Naive thymus-derived CD4-positive, alpha-beta T cell (primary cell): ENCODE measurements at places on chromosomes 3 and 15. TPM values are rescaled to one million over a fixed set of nuclear protein-coding genes. Genes with fewer than 3 reads are reported as not detected.

The PRR20G gene
- total RNA-seq, result not detected

The NMB gene
- 3.0 TPM for total RNA-seq

The NUP210 gene
- 156 and 164 TPM in 2 replicates for total RNA-seq

The C3orf20 gene
- total RNA-seq, result 0.49 TPM

The TIMP4 gene
- not detected for total RNA-seq

The ZNF80 gene
- 0.65 TPM for total RNA-seq

The FEZF2 gene
- total RNA-seq, result not detected

The IL17RC gene
- 1.00 TPM for total RNA-seq

DNA sequence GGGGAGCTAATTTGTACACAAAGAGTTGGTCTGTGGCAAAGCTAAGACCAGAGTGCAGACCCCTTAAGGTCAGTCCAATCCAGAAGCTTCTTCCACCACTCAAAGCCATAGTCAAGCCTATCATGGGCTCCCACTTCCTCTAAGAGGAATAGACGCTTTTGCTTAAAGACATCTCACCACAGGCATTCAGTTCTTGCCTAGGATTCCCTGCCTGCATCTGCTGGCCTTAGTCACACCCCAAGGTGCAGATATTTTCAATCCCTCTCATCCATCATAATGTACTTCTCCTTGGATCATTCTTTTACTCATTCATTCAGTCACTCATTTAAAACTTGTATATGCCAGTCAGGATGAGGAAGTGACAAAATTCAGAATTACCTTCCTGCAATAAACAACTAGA lies 179.6 kb upstream of the STT3B start:
- no peak for DNase-seq
- H3K4me1 ChIP-seq, result no peaks in the 10 kb centered on the region
- no peaks in the 10 kb centered on the region for H3K27me3 ChIP-seq
- no peaks in the 10 kb centered on the region for H3K36me3 ChIP-seq
- H3K4me3 ChIP-seq, result no peak overlapping the region

GRCh38 chr3:178546079-178546478 lies 9.8 kb downstream of the KCNMB2 start:
- DNase-seq, result no peak
- H3K27ac ChIP-seq, result no peak overlapping the region
- no peaks in the 10 kb centered on the region for H3K27me3 ChIP-seq

DNA sequence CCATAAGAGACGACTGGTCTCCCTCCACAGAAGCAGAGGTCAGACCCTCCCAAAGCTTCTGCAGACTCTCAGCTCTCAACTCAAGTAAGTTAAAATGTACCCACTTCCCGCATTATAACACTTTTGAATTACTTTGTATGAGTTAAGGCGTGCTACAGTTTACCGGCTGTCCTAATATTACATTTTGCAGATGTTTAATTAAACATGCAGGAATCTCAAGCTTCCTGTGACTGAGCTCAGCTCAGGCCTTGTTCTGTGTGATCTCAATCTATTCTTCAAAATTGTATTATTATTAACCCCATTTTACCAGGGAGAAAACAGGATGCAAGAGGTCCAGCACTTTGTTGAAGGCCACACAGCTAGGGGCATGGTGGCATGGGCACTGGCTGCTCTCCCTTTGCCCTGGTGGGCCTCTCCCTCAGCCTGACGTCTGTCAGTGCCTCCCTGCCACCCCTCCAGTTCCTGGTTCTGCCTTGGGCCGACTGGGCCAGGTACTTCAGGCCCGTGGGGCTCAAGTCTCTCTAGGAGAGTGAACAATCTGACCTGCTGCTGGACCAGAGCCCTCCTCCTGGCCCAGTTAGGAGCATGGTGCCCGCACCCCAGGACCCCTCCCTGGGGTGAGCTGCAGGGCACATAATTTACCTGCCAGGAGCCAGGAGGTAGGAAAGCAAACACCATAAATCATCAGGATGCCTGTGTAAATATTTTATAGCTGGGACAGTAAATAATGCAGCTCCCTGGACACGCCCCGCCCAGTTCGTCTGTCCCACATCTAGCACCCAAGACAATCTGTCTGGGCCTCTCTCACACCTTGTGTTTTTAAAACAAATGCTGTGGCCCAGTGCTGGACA lies 14.9 kb upstream of the RFT1 start:
- H3K27ac ChIP-seq, result no peak overlapping the region

GRCh38 chr3:190059242-190059590 lies 61.5 kb downstream of the P3H2 start:
- H3K4me3 ChIP-seq, result no peak overlapping the region
- H3K4me1 ChIP-seq, result no peaks in the 10 kb centered on the region
- H3K27me3 ChIP-seq, result no peaks in the 10 kb centered on the region
- no peaks in the 10 kb centered on the region for H3K36me3 ChIP-seq

GRCh38 chr3:4261406-4261805 lies 41.8 kb upstream of the SETMAR start:
- H3K4me3 ChIP-seq, result no peak overlapping the region
- no peaks in the 10 kb centered on the region for H3K27me3 ChIP-seq
- H3K27ac ChIP-seq, result no peak overlapping the region

- no peak overlapping the region for H3K4me3 ChIP-seq
- no peaks in the 10 kb centered on the region for H3K27me3 ChIP-seq
- no peak for DNase-seq
- H3K27ac ChIP-seq, result no peak overlapping the region
- no peaks in the 10 kb centered on the region for H3K36me3 ChIP-seq
- no peaks in the 10 kb centered on the region for H3K4me1 ChIP-seq
Measured at GRCh38 chr15:100174904-100175275, 166.9 kb downstream of the ADAMTS17 start.

GRCh38 chr15:41102854-41103253 lies 13.2 kb downstream of the INO80 start:
- H3K27ac ChIP-seq, result no peak overlapping the region
- no peaks in the 10 kb centered on the region for H3K27me3 ChIP-seq
- no peak for DNase-seq

GRCh38 chr3:94694894-94695293 lies 632.0 kb downstream of the NSUN3 start:
- no peaks in the 10 kb centered on the region for H3K4me1 ChIP-seq
- no peak overlapping the region for H3K27ac ChIP-seq
- no peaks in the 10 kb centered on the region for H3K36me3 ChIP-seq
- no peak overlapping the region for H3K4me3 ChIP-seq
- no peaks in the 10 kb centered on the region for H3K27me3 ChIP-seq

GRCh38 chr3:24137958-24138875 lies 193.1 kb downstream of the NR1D2 start:
- H3K27me3 ChIP-seq, result no peaks in the 10 kb centered on the region
- H3K36me3 ChIP-seq, result no peaks in the 10 kb centered on the region
- DNase-seq, result no peak
- H3K4me1 ChIP-seq, result no peaks in the 10 kb centered on the region

- peak overlapping the region; percentile 53 for H3K27ac ChIP-seq
- peak; percentile 73 for DNase-seq
- H3K4me3 ChIP-seq, result no peak overlapping the region
- H3K4me1 ChIP-seq, result peaks cover 15% of the 10 kb centered on the region
- no peaks in the 10 kb centered on the region for H3K27me3 ChIP-seq
- no peaks in the 10 kb centered on the region for H3K36me3 ChIP-seq
Measured at GRCh38 chr3:32296251-32297204, 58.0 kb downstream of the CMTM8 start.

GRCh38 chr15:57019496-57020160 lies 101.2 kb downstream of the TCF12 start:
- H3K4me1 ChIP-seq, result no peaks in the 10 kb centered on the region
- DNase-seq, result no peak
- H3K27me3 ChIP-seq, result no peaks in the 10 kb centered on the region
- H3K4me3 ChIP-seq, result no peak overlapping the region
- H3K27ac ChIP-seq, result no peak overlapping the region
- no peaks in the 10 kb centered on the region for H3K36me3 ChIP-seq

- no peak for DNase-seq
- H3K36me3 ChIP-seq, result no peaks in the 10 kb centered on the region
- no peaks in the 10 kb centered on the region for H3K27me3 ChIP-seq
- no peak overlapping the region for H3K27ac ChIP-seq
- no peaks in the 10 kb centered on the region for H3K4me1 ChIP-seq
- H3K4me3 ChIP-seq, result no peak overlapping the region
Measured at GRCh38 chr15:44796508-44796907, 60.2 kb downstream of the TRIM69 start.

DNA sequence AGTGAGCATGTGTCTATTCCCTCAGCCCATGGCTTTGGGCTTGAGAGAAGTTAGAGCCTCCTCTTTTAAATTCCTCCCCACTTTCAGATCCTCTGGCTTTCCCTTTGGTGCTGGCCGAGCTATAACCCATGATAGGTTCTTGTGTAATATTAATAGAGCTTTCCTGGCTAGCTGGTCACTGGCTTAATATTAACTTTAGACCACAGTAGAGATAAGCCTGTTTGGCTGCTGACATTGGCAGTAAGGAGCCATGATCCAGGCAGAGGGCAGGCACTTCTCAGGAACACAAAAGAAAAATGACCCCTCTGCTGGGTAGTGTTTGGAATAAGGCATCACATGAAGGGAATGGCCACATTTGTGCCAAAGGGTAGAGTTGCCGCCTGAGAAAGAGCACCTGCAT lies 65.4 kb upstream of the UMPS start:
- H3K27me3 ChIP-seq, result no peaks in the 10 kb centered on the region
- no peak overlapping the region for H3K4me3 ChIP-seq
- no peaks in the 10 kb centered on the region for H3K4me1 ChIP-seq
- no peaks in the 10 kb centered on the region for H3K36me3 ChIP-seq
- no peak for DNase-seq

DNA sequence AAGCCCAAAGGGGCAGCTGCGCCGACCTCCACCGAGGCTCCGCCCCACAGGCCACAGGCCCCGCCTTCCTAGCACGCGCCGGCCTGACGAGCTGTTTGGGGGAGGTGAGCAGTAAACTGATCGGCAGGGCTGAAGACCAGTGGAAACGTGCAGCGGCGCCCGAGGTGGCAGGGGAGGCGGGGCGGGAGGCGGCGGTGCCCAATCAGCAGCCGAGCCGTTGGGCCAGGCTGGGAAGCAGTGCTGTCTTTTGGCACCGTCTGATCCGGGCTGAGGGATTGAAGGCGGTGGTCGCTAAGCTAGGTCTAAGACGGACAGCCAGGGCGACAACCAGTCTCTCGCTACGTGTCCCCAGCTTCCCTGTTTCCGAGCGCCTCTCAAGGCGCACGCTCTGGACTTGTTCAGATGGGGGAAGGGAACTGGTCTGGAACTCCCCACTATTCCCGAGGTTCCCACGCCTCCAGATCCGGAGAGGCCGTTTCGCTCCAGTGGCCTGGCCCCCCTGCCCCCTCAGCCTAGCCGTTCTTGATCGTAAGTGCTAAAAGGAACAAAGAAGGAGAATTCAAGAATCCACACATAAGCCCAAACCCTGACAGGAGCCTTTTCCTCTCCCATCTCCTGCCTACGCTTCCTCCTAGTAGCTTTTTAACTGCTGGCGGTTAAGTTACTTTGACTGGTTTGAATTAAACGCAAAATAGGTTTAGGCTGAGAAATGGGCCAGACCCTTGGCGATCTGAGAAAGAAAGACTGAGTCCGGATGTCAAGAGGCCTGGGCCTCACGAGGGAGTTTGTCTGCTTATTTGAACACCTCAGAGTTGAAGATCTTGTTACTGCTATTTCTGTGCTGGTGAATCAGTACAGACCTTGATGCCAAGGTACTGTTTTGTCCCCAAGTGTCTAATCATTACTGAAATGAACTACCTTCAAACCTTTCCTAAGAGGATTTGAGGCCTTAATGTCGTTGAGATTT lies at the start of gene FMN1:
FMN1 (minus strand) TSS at position 11 of the 967 bp plus-strand sequence. CDS start 39,800 bp downstream, outside the sequence.
- H3K27ac ChIP-seq, result peak within 1 kb of the TSS; percentile 59
- H3K4me3 ChIP-seq, result peak within 1 kb of the TSS; percentile 83
- H3K27me3 ChIP-seq, result no peaks in the 10 kb centered on the region
- H3K4me1 ChIP-seq, result no peaks in the 10 kb centered on the region
- peak; percentile 92 for DNase-seq
- no peaks in the 10 kb centered on the region for H3K36me3 ChIP-seq

- no peaks in the 10 kb centered on the region for H3K4me1 ChIP-seq
- no peaks in the 10 kb centered on the region for H3K27me3 ChIP-seq
- H3K36me3 ChIP-seq, result no peaks in the 10 kb centered on the region
Measured at GRCh38 chr3:58963928-58964503, 85.8 kb downstream of the CFAP20DC start.

GRCh38 chr3:86792316-86792715 lies 198.6 kb downstream of the VGLL3 start:
- no peak overlapping the region for H3K27ac ChIP-seq
- no peak overlapping the region for H3K4me3 ChIP-seq
- no peaks in the 10 kb centered on the region for H3K36me3 ChIP-seq
- no peak for DNase-seq

GRCh38 chr3:115960799-115961198 lies 337.5 kb downstream of the GAP43 start:
- H3K4me1 ChIP-seq, result no peaks in the 10 kb centered on the region
- H3K27me3 ChIP-seq, result no peaks in the 10 kb centered on the region
- no peak overlapping the region for H3K27ac ChIP-seq
- H3K4me3 ChIP-seq, result no peak overlapping the region
- no peak for DNase-seq

DNA sequence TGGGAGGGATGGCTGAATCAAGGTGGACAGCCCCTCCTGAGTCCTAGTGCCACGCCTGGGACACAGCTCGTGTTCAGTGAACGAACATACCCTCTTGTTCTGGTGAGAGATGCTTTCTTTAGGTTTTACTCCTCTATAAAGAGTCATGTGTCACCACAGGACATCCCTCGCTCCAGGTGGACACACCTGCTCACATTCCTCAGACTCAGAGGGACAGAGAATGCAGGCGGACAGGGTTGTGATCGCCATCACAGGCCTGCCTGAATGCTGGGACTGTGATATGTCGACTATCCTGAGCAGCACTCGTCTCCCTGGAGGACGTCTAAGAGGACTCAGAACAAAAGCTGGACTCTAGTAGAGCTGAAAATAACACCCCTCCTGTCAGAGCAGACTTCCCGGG lies 96.4 kb upstream of the SNRPA1 start:
- no peak overlapping the region for H3K4me3 ChIP-seq
- no peak for DNase-seq
- no peaks in the 10 kb centered on the region for H3K4me1 ChIP-seq
- no peak overlapping the region for H3K27ac ChIP-seq

- H3K27ac ChIP-seq, result no peak overlapping the region
- no peak overlapping the region for H3K4me3 ChIP-seq
- peaks cover 33% of the 10 kb centered on the region for H3K36me3 ChIP-seq
- peaks cover 22% of the 10 kb centered on the region for H3K4me1 ChIP-seq
Measured at GRCh38 chr15:34984889-34985630, 3.0 kb downstream of the ZNF770 start.

GRCh38 chr15:79829950-79830349 lies 66.9 kb downstream of the MTHFS start:
- H3K27me3 ChIP-seq, result no peaks in the 10 kb centered on the region
- no peak for DNase-seq
- H3K36me3 ChIP-seq, result no peaks in the 10 kb centered on the region

GRCh38 chr3:136387031-136387430 lies 136.9 kb downstream of the PCCB start:
- no peak for DNase-seq
- H3K27ac ChIP-seq, result no peak overlapping the region
- H3K4me1 ChIP-seq, result no peaks in the 10 kb centered on the region
- no peak overlapping the region for H3K4me3 ChIP-seq
- no peaks in the 10 kb centered on the region for H3K36me3 ChIP-seq
